ENCODE measurements at places on chromosomes 6 and 20.

DNA sequence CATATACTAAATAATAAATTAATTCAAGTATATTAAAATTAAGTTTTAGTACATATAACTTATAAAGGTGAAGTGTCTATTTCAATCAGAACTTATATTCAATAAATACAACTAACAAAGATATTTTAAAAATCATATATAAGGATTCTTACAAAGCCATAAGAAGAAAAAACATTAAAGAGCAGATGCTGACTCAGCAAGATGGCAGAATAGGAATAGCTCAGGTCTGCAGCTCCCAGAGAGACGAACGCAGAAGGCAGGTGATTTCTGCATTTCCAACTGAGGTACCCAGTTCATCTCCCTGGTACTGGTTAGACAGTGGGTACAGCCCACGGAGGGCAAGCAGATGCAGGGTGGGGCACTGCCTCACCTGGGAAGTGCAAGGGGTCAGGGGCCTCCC, 811.1 kb downstream of the EYS start:
- no peak for DNase-seq

DNA sequence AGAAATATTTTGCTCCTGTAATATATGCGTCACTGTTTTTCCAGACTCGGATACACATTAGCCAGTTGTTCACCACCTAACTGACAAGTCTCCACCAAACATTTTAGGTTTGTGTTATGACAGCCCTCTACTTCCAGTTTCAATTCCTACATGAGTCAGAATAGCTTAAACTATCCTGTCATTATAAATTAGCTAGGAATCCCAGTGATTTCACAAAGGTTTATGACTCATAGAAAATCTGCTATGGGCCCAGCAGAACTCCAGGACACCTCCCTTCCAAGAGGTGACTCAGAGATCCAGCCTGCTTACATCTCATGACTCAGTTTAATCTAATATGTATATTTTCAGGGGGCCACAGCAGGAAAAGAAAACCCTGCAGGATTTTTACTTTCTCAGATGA, 17.4 kb upstream of the PLCB4 start:
- DNase-seq: no peak

GRCh38 chr20:51767867-51768758, at the start of gene ATP9A:
Gene ATP9A (minus strand): TSS chr20:51768390. CDS start chr20:51768369, 21 bp downstream.
- DNase-seq: no peak

DNA sequence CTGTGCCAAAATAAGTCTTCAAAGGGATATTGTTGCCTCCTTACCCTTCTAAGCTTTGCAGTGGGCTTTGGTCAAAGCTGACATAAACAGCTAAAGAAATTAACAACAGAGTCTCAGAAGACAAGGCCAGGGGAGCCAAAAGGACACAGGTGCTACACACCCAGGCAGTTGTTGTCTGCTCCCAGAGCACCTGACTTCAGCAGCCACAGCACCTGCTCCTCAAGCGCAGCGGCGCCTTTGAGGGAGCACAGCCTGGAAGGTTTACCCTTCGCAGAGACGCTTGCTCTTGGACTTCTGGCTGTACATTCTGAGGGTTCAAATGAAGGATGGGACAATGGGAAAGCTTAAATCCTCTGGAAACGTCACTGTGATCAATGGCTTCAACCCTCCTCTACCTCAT, 16.6 kb downstream of the B4GALT5 start:
- DNase-seq: no peak

DNA sequence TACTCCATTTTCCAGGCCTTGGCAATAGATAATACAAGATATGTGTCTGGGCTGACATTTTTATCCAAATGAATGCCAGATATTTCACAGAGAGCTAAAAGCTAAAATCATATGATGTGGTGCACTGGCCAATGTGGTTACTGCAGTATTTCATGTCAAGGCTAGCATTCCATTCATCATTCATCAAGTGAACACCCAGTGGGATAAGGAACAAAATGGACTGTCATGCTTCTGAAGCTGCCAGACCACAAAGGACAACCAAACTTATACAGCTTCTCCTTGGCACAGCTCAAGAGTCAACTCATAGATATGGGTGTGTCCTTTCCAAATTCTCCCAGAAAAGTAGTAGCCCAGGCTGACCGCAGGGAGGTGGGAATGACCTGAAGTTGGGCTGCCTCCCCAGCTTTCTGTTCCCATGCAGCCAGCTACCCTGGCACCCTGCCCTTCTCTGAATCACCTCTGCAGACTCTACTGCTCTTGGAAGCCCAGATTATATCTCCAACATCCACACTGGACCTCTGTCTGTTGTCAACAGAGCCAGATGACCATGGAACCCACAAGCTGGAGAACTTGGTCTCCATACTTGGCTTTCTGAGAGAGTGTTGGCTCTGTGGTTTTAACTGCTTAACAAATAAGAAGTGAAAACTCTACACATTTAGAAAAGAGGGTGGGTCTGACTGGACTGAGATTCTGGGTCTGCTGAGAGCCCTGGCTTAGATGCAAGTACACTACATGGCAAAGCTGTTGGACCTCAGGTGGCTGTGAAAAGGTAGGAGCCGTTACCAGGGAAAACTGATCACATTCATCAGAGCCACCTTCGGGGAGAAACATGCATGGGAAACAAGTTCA, 122.8 kb downstream of the ALDH8A1 start:
- DNase-seq: no peak

- no peak for DNase-seq
These were observed 48.6 kb downstream of the RALGAPA2 start for GRCh38 chr20:20663841-20664240.

- no peak for DNase-seq
These were observed 85.6 kb downstream of the ANKRD60 start for GRCh38 chr20:58142843-58143185.

DNA sequence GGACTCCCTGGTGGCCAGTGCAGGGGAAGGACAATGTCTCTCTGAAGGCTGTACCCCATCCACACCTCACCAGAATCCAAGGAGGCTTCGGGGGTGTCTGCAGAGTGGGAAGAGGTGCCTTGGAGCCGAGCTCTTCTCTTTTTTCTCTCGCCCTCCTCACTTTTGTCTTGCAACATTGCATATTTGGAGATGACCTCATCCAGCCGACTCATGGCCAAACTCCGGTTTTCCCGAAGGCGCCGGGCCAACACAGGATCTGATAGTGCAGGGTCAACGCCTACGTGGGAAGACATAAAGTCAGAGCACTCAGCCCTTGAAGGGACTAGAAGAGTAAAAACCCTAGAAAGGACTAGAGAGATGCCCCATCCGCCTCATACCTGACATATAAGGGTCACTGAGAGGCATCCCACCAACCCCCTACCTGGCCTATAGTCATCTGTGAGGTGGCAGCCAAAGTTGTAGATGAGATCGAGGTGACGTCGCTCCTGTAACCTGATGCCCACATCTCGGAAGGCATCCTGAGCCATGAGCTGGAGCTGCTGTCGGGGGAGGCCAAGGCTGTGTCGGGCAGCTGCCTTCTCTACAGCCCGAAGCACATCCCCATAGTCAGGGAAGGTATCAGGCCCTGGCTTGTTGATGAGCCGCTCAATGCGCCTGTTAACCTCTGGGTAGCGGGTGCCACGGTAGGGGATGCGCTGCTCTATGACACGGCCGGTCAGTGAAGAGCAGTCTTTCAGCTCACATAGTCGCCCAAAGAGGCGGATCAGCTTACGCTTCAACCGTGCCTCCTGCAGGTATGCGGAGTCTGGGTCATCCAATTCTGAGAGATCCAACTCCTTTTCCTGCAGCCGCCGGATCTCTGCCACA, 3.0 kb upstream of the ZBTB22 start:
- no peak for DNase-seq

DNA sequence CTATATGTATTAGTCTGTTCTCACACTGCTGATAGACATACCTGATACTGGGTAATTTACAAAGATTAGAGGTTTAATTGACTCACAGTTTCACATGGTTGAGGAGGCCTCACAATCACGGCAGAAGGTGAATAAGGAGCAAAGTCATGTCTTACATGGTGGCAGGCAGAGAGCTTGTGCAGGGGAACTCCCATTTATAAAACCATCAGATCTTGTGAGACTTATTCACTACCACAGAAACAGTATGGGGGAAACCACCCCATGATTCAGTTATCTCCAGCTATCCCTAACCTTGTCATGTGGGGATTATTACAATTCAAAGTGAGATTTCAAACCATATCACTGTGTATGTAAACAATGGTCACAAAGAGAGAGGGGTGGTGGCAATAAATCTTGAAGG, 6.6 kb downstream of the CST8 start:
- DNase-seq: no peak

- DNase-seq: no peak
These were observed 22.6 kb upstream of the TRAF3IP2 start for GRCh38 chr6:111628142-111628850.

- DNase-seq: no peak
These were observed 32.8 kb downstream of the GSS start for GRCh38 chr20:34922654-34923381.

DNA sequence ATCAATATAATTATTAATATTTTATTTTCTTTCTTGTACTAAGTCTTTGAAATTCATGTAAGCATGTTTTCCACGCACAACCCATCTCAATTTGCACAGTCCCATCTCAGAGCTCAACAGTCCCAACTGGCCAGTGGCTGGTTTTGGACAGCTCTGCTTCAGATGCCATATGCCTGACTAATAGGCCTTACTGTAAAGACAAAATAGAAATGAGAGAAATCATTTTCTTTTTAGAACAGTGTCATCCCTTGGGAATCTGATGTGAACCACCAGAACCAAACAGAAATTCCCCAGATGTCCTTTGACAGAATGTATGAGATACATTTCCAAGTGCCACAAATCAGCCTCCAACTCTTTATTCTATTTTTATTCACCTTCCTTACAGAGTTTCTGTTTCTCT, 338.9 kb downstream of the ESR1 start:
- no peak for DNase-seq

DNA sequence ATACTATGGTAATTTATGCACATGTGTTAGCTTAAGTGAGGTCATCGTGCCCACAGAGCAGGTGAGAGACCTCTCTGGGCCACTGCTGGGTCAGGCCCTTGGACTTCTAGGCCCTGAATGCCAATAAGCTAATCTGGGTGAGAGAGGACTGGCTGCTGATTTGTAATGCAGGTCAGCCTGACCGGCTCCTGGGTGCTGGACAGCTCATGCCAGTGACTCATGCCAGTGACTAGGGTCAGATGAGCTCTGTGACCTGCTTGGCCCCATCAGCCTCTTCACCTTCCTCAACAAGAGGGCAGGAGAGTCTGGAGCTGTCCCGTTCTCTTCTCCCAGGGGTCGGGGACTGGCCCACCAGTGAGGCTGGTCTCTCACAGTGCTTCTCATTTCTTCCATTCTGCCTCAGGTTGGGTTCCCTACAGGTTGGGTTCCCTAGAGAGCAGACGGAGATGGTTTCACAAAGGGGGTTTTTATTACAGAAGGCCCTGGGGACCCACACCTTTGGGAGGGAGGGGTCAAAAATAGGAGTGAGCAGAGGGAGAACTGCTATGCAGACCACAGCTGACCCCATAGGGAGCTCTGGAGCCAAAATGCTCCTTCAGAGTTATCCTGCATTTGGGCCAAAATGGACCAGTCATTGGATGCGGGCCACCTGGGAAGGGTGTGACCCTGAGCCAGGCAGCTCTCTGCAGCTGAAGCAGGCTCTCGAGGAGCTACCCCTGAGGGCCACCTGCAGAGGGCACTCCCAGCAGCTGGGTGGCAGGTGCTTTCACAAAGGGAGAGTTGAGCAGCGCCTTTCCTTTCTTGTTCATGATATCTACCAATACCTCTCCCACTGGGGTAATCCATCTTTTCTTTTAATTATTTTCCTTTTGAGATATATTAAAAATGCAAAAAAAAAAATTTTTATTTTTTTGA, 2.2 kb upstream of the OXT start:
- no peak for DNase-seq

DNA sequence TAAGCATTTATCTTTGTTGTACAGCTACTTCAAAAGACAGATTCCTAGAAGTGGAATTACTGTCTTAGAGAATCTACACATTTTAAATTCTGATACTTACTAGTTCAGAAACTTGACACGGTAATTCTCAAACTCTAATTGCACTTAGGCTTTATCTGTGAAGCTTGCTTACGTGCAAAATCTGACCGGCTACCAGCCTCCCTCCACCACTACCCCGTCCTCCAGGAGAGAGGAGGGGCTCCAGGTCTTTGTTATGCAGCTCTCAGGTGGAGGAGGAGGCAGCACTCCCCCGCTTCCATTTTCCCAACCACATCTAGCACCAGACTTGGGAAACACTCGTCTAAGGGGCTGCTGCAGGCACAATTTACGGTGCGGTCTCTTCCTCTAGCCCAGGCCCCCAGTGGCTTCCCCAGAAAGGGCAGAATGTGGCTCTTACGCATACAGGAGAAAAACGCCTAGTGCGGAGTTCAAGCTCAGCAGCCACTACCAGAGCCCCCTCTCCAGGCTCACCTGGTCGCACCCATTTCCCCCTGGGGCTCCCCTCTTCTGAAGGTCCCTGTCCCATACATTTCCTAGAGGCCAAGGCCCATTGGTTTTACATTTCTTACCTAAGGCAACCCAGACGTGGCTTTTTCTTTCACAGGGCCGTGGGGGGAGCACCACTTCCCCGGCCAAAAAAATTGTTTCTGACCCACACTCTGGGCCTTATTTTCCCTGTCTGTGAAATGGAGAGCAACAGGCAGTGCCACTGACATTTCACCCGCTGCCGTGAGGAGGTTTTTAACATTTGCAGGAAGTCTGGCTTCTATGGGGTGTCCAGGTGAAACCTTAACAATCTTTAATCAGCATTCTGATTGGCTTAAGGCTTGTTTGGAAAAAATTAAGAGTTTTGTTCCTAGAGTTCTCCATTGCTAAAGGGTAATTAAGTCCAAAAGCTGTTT, 1.6 kb upstream of the TGIF2 start:
- DNase-seq: no peak

GRCh38 chr20:63863798-63864544, 1.1 kb upstream of the TPD52L2 start:
- DNase-seq: peak; percentile 72

GRCh38 chr20:13396022-13396421, 174.9 kb downstream of the ISM1 start:
- no peak for DNase-seq

- DNase-seq: no peak
These were observed 72.7 kb downstream of the CLIC5 start for GRCh38 chr6:45942953-45943352.

DNA sequence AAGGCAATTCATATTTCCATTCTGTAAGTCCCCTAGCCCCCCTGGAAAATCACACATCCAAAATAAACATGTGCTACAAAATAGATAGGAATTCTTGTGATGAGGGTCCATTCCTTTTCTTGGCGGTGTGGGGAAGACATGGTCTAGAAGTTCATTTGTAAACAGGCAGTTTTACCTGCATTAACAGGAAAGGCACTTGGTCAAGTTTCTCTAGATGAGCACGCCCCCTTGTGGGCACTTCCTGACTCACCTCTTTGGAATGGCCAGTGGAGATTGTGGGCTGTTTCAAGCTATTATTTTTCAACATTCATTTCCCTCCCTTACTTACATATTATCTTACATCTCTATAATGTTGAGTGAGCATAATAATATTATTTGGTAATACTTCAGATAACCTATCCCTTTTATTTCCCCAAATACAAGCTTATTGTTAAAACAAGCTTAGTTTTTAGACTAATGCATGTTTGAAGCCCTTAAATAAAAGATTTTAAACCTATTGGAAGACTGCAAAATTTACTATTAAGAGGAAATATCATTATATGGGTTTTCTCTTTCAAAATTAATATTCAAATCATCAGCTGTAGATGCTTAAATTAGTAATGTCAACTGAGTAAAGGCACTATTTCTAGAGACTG, 92.1 kb downstream of the TASP1 start:
- peak; percentile 70 for DNase-seq

Data from activated CD4-positive, CD25-positive, alpha-beta regulatory T cell treated with anti-CD3 and anti-CD28 coated beads, Interleukin-2, amount 50 U/mL, for 72 hours (primary cell).